Mesendoderm (in vitro differentiated cells): ENCODE measurements at places on chromosomes 4 and X.

- DNase-seq, result peak; percentile 70
Measured at GRCh38 chrX:48937054-48937907, 18.5 kb upstream of the PIM2 start.

- no peak for DNase-seq
Measured at GRCh38 chrX:479273-479981, 92.7 kb upstream of the PPP2R3B start.

GRCh38 chr4:172134521-172134920 is 321.3 kb downstream of the GALNTL6 start:
- no peak for DNase-seq

GRCh38 chrX:13346646-13347045 is 26.8 kb upstream of the ATXN3L start:
- DNase-seq, result no peak

DNA sequence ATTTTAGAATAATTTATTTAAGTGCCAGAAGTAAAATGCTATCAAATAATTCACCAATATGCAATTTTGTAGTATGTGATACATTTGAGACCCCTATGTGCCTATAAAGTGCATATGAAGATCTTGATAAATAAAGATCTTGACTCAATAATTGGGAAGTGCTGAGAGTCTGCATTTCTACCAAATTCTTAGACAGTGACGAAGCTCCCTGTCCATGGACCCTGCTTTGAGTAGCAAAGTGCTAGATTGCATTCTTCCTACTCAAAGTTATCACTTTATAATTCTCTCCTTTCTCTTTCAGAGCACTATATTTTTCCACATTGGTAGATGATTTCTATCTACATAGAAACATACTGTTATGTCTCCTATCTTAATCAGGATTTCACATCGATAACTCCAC is 1393.9 kb downstream of the ARAP2 start:
- DNase-seq, result no peak

DNA sequence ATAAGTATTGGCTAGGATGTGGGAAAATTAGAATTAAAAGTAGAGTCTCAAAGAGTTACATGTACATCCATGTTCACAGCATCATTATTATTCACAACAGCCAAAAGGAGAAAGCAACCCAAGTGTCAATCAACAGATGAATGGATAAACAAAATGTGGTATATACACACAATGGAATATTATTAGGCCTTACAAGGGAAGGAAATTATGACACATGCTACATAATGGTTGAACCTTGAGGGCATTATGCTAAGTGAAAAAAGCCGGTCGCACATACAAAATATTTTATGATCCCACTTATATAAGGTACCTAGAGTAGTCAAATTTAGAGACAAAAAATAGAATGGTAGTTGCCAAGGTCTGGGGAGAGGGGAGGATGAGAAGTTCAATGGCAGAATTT is 80.1 kb downstream of the HUWE1 start:
- no peak for DNase-seq

DNA sequence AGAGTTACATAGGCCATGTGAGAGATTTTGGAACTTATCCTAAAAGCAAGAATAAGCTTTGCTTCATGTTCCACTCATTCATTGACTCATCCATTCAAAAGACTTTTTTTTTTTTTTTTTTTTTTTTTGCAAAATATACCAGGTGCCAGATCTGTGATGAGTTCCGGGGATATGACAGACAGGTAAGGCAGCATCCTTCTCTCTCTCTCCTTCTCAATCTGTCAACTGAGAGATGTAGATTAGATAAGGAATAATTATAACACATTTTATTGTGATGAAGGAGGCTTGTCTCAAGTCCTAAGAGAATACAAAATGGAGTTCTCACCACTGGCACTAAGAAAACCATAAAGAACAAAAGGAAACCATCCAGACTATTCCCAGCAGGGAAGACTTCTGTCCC is 190.2 kb upstream of the CPEB2 start:
- DNase-seq, result no peak
